Activated CD4-positive, alpha-beta memory T cell treated with anti-CD3 and anti-CD28 coated beads, Interleukin-2, amount 10 ng/mL, durations not matched to agents 7 days and 5 days (primary cell): ENCODE measurements at places on chromosomes 12 and 14. TPM values are rescaled to one million over a fixed set of nuclear protein-coding genes. Genes with fewer than 3 reads are reported as not detected.
A peak's percentile ranks its signal among the peaks of the same experiment; 100 is the strongest.

- no peaks in the 10 kb centered on the region for H3K4me1 ChIP-seq
- no peak for DNase-seq
- no peak overlapping the region for H3K4me3 ChIP-seq
- no peaks in the 10 kb centered on the region for H3K36me3 ChIP-seq
Measured at GRCh38 chr12:125604976-125605375, 539.7 kb downstream of the AACS start.

GRCh38 chr14:64387232-64387781, 846 bp upstream of the MTHFD1 start:
- H3K4me1 ChIP-seq, result peaks cover 37% of the 10 kb centered on the region
- peak overlapping the region; percentile 85 for H3K4me3 ChIP-seq
- peaks cover 30% of the 10 kb centered on the region for H3K36me3 ChIP-seq
- peak overlapping the region; percentile 87 for H3K27ac ChIP-seq

DNA sequence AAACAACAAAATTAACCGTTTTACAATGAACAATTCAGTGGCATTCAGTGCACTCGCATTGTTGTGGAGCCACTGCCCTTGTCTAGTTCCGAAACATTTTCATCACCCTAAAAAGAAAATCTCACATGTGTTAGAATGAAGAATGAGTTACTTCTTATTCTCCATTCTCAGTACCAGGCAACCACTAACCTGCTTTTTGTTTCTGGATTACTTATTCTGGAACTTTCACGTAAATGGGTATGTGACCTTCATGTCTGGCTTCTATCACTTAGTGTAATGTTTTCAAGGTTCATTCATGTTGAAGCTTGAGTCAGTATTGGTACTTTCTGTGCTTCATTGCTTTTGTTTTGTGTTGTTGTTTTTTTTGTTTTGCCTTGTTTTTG, 15.6 kb downstream of the RCOR1 start:
- no peak overlapping the region for H3K27ac ChIP-seq
- DNase-seq, result no peak
- peaks cover 23% of the 10 kb centered on the region for H3K4me1 ChIP-seq
- no peak overlapping the region for H3K4me3 ChIP-seq
- H3K36me3 ChIP-seq, result peaks cover 14% of the 10 kb centered on the region

DNA sequence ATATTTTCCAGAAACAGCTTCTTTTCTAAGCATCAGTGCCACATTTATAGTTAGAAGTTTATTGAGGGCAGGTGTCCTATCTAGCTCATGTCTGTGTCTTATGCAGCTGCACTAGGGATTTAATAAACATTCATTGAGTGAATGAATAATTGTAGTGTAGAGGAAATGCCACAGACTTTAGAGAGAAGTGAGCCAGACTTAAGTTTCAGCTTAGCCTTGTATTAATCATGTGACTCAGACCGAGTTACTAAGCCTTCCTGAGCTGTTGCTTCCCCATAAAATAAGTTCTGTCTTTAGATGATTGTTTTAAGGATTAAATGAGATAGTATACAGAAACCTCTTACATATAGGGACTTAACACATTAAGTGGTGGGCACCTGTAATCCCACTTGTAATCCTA, 236.1 kb upstream of the DDHD1 start:
- no peak for DNase-seq
- no peaks in the 10 kb centered on the region for H3K36me3 ChIP-seq
- no peak overlapping the region for H3K27ac ChIP-seq
- H3K4me3 ChIP-seq, result no peak overlapping the region
- H3K27me3 ChIP-seq, result no peaks in the 10 kb centered on the region
- no peaks in the 10 kb centered on the region for H3K4me1 ChIP-seq

- no peak for DNase-seq
- H3K36me3 ChIP-seq, result no peaks in the 10 kb centered on the region
- no peak overlapping the region for H3K4me3 ChIP-seq
- H3K4me1 ChIP-seq, result no peaks in the 10 kb centered on the region
- no peak overlapping the region for H3K27ac ChIP-seq
- H3K27me3 ChIP-seq, result no peaks in the 10 kb centered on the region
Measured at GRCh38 chr12:99146730-99147129, 500.8 kb upstream of the GARIN6 start.

GRCh38 chr12:40820794-40821484, 128.7 kb downstream of the CNTN1 start:
- DNase-seq, result no peak
- H3K4me1 ChIP-seq, result no peaks in the 10 kb centered on the region
- H3K27me3 ChIP-seq, result no peaks in the 10 kb centered on the region

The ERP27 gene
- total RNA-seq, result 8.5 TPM

The KRT74 gene
- total RNA-seq, result not detected
